RWPE1 (cell line): ENCODE measurements at places on chromosomes 16 and 17.

DNA sequence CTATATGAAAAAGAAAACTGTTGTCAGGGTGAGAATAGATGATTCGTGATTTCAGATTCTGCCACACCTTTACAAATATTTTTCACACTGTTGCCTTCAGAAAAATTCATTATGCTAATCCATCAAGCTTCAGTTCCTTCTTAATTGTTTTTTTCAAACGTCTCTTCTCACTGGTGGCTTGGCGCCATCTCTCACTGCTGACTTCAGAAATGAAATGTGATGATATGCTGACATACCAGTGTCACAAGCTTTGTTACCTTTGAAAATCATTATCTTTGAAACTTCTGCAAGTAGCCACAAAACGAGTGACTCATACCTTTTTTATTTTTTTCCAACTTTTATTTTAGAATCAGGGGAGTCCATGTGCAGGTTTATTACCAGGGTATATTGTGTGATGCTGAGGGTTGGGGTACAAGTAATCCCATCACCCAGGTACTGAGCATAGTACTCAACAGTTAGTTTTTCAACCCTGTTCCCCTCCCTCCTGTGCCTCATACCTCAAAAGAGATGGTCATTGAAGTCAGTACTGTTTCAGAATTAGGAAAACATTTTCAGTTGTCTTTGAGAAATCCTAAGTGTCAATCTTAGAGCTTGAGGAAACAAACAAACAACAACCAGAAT is 14.0 kb upstream of the KRT222 start:
- DNase-seq, result no peak

DNA sequence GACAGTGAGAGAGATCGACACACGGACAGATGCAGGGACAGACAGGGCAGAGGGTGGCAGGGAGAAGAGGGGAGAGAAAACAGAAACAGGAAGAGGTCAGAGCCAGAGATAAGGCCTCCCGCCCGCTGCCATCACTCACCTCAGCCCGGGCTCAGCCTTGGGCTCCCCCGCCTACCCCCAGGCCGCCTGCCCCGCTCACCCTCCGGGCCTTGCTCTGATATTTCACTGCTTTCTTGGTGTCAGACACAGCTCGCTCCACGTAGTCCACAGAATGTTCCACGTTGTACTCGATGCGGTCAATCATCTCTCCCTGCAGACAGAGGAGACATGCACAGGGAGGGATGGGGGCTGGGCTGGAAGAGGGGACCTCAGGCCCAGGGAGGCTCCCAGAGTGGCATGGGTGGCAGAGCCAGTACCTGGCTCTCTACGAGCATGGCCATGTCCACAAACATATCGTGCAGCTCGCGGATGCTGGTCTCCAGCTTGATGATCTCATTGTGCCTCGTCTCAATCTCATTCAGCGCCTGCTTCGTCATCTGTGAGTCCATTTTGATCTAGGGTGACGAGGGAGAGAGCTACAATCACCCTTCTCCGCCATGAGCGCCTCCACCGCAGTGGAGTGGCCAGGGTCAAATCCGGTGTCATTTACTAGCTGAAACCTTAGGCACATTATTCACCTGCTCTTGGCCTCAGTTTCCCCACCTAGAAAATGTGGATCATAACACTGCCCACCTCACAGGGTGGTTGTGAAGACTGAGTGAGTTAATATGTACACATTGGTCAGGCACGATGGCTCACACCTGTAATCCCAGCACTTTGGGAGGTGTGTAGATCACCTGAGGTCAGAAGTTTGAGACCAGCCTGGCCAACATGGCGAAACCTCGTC is 8.2 kb downstream of the HSD3B7 start:
- DNase-seq, result no peak

GRCh38 chr17:81513753-81514488 is 1.3 kb upstream of the ACTG1 start:
- peak; percentile 45 for DNase-seq

- DNase-seq, result peak; percentile 7
Observed at GRCh38 chr17:29760279-29761039, 137.7 kb upstream of the CORO6 start.

DNA sequence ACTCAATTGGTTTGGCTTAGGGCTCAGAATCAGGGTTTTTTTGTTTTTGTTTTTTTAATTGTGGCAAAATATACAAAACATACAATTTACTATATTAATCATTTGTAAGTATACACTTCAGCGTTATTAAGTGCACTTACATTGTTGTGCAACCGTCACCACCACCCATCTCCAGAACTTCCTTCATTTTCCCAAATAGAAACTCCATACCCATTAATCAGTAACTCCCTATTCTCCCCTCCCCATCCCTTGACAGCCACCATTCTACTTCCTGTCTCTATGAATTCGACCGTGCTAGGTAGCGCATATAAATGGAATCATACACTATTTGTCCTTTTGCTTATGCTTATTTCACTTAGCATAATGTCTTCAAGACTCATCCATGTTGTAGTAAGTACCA is 45.2 kb upstream of the DHX40 start:
- no peak for DNase-seq

- DNase-seq, result no peak
Observed at GRCh38 chr17:5986644-5987043, 83.5 kb upstream of the WSCD1 start.

DNA sequence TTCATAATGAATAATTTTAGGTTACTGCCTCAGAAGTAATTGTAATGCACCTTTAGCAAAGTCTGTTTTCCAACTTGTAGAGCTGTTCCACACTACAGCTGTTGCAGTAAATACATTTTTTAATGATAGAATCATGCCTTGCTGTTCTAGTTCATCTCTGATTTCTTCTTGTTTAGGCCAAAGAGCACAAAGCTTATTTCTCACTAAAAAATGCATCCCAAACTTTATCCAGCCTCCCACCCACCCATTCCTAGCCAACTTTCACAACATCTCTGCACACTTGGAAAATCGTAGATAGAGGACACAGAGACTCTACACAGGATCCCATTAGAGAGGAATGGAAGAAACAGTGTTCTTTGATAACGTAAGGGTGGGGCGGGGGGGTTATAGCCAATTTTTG is 252.2 kb upstream of the DYNLRB2 start:
- no peak for DNase-seq

DNA sequence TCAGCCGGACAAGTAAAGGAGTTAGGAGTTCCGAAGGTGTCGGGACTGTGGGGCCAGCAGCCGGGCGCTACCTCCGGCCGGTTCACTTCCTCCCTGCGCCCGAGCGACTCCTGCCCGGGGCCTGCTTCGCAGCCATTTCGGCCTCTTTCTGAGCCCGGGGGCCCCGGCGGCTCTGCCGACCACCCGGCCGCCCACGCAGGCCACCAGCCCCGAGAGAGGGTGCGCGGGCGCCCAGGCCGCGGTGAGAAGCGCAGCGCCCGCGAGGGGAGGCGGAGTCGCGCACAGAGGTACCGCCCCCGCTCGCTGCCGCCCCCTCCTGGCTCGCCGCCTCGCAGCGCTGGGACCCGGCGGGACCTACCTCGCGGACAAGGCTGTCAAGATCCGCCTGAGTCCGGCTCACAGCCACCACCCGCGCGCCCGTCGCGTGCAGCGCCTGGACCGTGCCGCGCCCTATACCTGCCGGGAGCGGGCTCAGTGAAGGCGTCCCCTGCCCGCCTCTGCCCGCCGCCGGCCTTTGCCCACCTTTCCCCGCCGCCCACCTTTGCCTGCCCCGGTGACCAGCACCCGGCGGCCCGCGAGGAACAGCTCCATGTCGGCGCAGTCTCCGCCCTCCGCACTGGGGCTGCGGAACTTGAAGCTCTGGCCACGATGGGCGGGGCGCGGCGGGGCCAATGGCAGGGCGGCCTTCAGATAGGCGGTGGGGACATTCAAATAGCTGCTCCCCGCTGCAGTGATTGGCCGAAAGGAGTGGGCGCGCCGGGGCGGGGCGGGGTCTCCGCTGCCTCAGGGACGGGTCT is at the start of gene DCXR:
TSS of gene DCXR (minus strand) at position 606 of the 797 bp plus-strand sequence. CDS start at position 591, 15 bp downstream.
- peak; percentile 95 for DNase-seq

GRCh38 chr17:29246628-29247027 is at the start of gene CRYBA1:
Gene CRYBA1, plus strand, starts transcription at chr17:29246859. Its CDS starts 5 bp downstream, at chr17:29246864.
- no peak for DNase-seq

DNA sequence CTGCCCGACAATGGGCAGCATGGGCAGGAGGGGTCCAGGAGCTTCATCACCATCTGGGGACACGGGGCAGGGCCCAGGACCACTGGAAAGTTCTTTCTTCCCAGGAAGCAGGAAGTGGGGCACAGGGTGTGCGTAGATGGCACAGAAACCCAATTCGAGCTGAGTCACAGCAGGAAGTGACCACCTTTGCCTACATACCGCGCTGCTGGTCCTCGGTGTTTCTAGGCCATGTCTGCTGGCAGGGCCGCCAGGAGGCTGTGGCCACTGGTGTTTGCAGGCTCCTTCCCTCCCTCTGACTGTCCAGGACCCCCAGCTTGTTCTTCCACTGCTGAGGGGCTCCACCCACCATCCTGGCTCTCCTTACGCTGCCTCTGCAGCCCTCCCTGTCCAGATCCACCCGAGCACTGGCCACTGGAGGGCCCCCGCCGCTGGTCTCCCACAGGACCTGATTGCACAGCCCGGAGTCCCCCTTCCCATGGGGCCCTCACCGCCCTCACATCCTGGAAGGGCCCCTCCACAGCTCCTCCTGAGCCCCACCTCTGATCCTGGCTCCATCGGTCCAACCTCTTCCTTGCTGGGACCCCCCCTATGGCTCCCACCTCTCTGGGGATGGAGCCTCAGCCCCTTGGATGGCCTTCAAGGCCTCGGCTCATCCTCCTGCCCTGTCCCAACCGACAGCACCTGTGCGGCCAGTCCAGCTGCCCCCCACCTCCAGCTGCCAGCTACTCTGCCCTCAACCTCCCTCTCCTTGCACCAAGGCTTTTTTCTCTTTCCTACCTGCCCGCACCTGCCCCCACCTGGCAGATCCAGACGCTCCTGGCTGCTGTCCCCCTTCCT is 14.5 kb upstream of the RASD1 start:
- no peak for DNase-seq

DNA sequence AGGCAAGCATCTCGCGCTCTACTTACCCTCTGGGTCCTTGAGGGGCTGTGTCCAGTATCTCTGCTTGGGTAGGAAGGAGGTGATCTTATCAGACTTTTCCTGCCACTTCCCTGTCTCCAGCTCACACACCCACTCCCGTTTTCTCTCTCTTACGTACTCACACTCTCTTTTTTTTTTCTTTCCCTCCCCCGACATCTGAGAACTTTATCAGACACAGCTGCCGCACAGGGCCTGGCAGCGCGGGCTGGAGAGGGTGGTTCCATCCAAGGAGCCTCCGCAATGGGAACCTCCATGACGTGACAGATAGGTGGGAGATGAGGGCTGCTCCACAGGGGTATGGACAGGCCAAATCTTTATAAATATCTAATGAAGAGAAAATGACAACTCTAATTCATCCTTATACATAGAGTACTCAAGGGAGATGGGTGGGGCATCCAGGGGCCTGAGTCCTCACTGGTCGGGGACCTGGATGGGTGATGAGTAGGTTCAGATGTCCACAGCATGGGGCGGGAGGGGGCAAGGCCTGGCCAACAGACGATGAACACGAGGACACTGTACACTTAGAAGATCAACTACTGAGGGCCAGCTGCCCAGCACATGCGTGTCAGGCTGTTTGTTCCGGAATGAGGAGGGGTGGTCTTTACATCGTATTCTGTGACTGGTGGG is 23.3 kb downstream of the MINK1 start:
- DNase-seq, result no peak

- peak; percentile 37 for DNase-seq
Observed at GRCh38 chr16:67563708-67564468, 1.6 kb downstream of the CTCF start.

GRCh38 chr16:80081846-80082245 is 458.9 kb upstream of the DYNLRB2 start:
- no peak for DNase-seq

DNA sequence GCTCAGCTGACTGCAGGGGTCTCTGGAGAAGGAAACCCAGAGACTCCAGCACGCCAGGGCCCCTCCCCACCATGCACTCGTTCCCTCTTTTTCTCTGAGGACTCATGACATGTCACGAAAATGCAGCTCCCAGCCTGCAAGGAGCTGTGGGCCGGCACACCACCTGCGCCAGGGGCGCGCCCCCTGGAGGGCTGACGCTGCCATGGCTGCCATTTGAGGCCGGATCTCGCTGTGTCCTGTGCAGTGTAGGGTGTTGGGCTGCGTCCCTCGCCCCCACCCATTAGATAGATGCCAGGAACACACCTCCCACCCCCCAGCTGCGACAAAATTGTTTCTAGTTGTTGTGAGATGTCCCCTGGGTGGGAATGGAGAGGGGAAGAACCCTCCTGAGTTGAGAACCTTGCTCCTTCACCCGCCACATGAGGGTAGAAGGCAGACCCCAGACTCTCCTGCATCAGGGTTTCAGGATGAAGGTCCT is 8.2 kb downstream of the SYNGR2 start:
- DNase-seq, result no peak

DNA sequence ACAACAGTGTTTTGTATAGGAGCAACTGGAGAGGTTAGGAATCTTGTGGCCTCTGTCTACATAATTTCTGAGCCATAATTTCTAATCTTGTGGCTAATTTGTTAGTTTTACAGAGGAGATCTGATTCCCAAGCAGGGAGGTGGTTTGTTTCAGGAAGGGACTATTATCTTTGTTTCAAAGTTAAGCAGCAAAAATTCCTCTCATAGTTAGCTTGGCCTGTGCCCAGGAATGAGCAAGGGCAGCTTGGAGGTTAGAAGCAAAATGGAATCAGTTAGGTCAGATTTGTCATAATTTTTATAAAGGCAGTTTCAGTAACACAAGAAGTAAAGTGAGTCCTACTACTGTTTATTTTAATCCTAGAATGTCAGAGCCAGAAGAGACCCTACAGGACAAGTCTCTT is 2.0 kb upstream of the RDM1 start:
- no peak for DNase-seq

DNA sequence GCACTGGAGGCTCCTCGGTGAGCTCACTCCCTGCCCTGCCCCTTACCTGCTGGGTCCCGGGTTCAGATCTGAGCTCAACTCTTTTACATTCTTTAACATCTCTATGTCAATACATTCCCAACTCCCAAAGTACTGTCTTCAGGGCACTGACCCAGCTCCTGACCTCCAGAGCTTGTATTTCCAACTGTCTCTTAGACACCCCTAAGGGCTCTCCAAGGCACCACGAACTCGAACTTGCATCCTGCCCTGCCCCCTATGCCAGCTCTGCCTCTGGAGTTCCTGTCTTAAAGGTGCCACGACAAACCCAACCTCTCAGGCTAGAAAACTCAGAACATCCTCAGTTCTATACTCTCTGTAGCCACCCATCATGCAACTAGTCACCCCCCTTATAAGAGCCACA is 38.6 kb downstream of the IFT140 start:
- DNase-seq, result no peak
